ENCODE measurements at places on chromosomes 1 and 21.

DNA sequence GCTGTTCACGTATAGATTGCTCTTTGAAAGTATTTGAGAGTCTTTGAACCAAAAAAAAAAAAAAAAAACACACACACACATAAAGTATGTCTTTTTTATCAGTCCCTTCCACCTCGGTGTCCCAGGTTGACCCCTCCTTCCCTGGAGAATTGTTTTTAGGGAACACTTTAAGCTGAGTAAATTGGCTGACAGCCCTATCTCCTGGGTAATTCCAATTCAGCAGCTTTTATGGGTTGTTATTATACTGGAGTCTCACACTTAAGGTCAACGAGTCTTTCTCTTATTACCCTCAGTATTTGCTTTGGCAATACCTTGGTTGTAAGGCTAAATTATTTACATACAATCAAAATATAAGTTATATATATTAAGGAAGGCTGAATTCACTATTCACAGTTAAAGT is 69.4 kb downstream of the SLC30A10 start:
- DNase-seq, result no peak

GRCh38 chr21:35637431-35637830 is 422.9 kb downstream of the SETD4 start:
- no peak for DNase-seq

DNA sequence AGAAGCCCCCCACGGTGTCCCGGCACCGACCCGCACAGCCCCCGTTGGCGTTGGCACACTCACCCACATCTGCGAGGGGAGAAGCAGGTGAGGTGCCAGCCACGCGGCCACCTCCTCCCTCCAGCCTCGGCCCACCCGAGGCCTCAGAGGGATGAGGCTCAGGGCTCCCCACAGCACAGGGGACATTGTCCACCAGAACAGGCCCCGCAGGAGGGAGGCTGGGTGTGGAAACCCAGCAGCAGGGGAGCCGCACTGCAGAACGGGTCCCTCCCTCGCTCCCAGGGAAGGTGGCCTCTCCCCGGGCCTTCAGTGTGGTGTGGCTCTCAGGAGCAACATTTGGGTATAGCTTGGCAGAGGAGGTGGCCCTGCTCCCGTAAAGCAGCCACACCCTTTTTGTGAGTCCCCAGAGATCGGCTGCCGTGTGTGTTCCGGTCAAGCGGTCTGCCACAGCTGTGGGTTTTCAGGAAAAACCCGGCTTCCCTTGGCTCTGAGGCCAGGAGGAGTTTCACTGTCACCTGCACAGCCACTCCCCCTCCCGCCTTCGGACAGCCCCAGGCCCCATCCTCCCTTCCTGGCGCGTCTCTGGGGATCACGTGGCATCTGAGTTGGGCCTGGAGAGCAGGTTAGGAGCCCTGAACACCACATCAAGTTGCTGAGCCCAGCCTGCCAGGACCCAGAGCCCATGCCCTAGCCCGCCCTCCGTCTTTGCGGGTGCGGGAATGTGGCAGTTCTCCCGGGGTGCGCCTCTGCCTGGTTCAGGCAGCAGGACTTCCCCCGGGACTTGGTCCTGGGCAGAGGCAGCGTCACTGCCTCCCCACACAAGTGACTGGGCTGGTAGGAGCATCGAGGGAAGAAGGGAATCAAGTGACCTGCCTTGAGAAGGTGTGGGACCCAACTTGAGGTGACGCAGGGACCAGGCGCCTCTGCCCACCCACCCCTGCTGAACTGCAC is 64.0 kb downstream of the MEGF6 start:
- DNase-seq, result no peak

DNA sequence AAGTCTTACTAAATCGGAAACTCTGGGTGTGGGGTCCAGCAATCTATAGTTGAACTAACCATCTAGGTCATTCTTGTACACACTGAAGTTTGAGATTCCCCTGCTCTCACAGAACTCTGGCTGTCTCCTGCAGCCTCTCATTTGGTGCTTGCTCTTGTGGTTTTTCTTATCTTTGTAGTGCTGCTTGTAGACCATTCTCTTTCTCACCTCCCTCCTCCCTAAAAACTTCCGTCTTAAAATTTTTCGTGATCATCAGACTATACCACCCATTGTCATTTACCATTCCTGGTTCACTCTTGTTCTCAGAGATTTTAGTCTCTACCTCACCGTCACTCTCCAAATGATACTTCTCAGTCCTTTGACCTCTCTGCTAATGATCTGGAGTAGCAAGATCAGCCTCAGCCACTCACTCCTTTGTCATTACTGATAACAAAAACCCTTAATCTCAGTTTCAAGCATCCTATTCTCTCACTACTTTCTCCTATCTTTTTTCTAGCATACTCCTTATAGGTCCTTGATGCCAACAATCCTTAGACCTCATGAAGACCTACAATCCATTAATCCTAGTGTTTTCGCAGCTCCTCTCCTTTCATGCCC is 13.0 kb upstream of the EPHX4 start:
- no peak for DNase-seq

GRCh38 chr1:10824821-10825540 is 28.5 kb upstream of the CASZ1 start:
- DNase-seq, result no peak

DNA sequence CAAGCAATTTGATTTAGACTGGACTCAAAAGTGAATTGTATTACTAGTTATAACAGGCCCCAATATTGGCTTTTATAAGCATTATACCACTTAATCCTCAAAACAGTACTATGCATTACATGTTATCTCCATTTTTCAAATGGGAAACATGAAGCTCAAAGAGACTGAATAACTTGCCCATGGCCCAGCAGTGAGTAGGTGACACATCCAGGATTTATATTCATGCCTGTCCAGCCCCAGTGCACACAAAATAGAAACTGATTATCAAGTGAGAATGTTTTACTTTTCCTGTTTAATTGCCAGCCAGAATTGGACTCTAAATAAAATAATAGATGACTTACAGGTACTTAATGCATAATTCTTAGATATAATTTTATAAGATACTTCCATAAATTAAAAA is 82.9 kb downstream of the NIBAN1 start:
- no peak for DNase-seq

GRCh38 chr1:165841582-165842017 is 14.2 kb downstream of the UCK2 start:
- no peak for DNase-seq

GRCh38 chr1:161038523-161039153 is at the start of gene TSTD1:
TSTD1 (minus strand) TSS chr1:161038964; CDS start chr1:161038889, 75 bp downstream.
- peak; percentile 70 for DNase-seq

DNA sequence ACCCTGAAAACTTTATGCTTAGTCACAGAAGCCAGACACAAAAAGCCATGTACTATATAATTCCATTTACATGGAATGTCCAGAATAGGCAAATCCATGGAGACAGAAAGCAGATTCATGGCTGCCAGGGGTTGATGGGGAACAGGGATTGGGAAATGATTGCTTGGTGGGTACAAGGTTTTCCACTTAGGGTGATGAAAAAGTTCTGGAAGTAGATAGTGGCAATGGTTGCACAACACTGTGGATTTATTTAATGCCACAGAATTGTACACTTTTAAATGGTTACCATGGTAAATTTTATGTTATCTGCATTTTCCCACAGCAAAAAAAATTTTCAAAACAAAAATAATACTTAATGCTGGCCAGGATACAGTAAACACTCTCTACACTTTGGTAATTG is 40.6 kb downstream of the ENAH start:
- DNase-seq, result no peak

GRCh38 chr1:232586679-232587078 is 43.3 kb downstream of the SIPA1L2 start:
- DNase-seq, result no peak

DNA sequence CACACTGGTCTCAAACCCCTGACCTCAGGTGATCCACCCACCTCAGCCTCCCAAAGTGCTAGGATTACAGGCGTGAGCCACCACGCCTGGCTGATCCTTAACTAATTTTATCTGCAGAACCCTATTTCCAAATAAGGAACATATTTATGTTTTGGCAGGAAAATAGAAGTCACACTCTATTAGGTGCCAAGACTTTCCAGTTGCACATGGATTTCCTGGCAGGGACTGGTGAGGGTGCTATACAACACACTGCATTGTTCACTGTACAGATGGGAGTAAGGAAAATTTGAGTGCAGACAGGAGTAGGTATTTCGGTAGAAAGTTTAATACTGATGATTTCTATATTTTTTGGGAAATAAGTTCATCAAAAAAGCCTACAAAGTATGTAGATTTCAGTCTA is 605.3 kb upstream of the B3GALT2 start:
- no peak for DNase-seq

- DNase-seq, result no peak
Measured at GRCh38 chr1:172906778-172907592, 143.8 kb downstream of the TNFSF18 start.

GRCh38 chr1:66167267-66167666 is 366.7 kb upstream of the SGIP1 start:
- no peak for DNase-seq

DNA sequence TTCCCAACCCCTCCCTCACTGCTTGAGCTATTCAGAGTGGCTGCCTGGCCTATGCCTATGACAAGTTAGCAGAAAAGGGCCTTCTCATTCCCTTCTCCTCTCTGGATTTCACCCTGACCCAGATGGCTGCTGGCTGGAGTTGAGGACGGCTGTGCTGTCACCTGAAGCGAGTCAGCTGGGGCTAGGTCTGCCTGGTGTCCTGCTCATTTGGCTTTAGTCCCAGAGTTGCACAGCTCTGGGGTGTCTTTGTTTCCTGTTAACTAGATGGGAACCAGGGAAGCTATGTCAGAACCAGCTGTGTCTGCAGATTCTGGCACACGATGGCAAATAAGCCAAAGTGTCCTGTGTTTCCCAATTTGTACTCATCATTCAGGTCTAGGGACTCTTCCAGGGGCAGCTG is 52.9 kb downstream of the CNIH3 start:
- DNase-seq, result no peak

DNA sequence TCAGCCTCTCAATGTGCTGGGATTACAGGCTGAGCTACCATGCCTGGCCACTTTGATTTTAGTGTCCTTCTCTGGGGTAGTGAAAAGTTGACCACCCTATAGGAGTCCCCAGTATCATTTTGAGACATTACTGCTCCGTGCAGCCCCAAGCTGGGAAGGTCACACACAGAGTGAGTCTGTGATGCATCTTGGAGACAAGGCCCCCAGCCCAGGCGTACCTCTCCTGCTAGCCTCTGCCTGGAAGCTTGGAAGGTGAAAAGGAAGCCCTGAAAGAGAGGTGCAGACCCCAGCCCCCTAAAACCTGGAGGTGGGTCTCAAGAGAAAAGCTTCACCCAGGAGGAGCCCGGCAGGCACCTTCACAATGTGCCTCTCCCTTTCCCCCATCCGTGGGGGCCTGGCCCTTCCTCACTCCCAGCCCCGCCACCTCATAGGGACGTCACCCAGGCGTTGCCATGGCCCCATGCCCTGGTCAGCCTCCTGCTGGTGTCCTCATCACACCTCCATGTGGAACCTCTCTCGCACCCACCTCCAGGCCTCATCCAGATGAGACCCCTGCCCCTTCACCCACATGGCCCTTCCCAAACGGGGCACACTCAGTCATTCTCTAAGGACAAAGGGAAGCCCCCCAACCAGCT is 5.6 kb upstream of the ARF1 start:
- no peak for DNase-seq

- DNase-seq, result no peak
Measured at GRCh38 chr1:191889623-191890003, 268.6 kb upstream of the RGS18 start.

DNA sequence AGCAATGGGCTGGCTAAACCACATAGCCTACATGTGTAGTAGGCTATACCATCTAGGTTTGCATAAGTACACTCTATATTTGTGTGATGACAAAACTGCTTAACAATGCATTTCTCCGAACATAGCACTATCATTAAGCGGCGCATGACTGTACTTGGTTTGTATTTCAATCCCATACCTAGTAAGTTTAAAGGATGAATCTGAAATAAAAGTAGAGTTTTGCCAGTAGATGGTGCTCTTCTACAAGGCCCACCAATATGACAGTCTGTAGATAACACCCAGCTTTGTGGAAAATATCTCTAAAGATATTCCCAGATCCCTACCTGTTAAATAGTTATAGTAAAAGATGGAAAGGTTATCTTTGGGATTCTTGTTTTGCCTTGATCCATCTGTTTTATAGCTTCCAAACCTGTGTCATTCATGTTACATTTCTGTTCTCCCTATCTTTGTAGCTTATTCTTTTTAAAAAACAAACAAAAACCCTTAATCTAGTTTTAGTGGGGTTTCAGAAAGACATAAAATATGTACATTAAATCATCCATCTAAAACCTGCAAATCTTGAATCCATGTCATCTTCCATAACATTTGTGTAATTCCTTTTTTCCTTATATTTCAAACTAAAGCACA is 33.9 kb upstream of the ASPM start:
- DNase-seq, result no peak

DNA sequence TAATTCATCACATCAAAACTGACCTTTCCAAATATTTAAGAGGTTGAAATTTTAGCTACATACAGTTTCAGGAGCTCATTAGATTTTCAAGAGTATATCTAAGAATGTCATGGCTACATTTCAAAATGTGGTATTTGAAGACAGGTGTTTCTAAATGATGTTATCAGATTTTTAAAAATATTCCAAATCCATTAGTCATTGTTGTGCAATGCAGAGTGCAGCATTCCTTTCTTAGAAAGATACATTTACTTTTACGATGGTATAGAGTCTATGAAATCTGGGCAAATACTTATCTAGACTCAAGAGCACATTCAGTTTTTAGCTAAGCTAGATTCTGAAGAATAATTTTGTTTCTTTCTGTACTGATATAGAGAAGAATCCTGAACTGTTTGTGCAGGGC is 230.3 kb downstream of the CHRM3 start:
- DNase-seq, result no peak

GRCh38 chr1:178607718-178608408 is 95.0 kb downstream of the TEX35 start:
- no peak for DNase-seq

DNA sequence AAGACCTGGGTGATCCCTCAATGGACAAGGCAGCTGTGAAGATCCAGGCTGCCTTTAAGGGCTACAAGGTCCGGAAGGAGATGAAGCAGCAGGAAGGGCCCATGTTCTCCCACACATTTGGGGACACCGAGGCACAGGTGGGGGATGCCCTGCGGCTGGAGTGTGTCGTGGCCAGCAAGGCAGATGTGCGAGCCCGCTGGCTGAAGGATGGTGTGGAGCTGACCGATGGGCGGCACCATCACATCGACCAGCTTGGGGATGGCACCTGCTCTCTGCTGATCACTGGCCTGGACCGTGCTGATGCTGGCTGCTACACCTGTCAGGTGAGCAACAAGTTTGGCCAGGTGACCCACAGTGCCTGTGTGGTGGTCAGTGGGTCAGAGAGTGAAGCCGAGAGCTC is 85.2 kb downstream of the TRIM11 start:
- no peak for DNase-seq

DNA sequence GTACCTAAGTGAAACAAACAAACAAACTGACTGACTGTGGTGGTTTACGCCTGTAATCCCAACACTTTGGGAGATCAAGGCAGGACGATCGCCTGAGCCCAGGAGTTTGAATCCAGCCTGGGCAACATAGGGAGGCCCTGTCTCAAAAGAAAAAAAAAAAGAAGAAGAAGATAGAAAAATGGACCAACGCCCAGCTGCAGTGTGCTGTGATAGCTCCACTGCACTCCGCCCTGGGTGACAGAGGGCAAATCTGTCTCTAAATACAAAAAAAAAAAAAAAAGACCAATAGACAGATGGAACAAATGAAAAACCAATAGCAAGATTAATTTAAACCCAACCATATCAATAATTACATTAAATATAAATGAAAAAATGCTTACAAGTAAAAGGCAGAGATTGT is 13.9 kb downstream of the AKR7A3 start:
- no peak for DNase-seq

- DNase-seq, result no peak
Measured at GRCh38 chr1:221994939-221995338, 253.1 kb upstream of the DUSP10 start.

All from activated T-cell treated with anti-CD3 and anti-CD28 coated beads for 1 hour (primary cell).